ENCODE measurements at places on chromosomes 1 and 21.

GRCh38 chr1:72399807-72400206 is 117.5 kb upstream of the NEGR1 start:
- no peak for DNase-seq

DNA sequence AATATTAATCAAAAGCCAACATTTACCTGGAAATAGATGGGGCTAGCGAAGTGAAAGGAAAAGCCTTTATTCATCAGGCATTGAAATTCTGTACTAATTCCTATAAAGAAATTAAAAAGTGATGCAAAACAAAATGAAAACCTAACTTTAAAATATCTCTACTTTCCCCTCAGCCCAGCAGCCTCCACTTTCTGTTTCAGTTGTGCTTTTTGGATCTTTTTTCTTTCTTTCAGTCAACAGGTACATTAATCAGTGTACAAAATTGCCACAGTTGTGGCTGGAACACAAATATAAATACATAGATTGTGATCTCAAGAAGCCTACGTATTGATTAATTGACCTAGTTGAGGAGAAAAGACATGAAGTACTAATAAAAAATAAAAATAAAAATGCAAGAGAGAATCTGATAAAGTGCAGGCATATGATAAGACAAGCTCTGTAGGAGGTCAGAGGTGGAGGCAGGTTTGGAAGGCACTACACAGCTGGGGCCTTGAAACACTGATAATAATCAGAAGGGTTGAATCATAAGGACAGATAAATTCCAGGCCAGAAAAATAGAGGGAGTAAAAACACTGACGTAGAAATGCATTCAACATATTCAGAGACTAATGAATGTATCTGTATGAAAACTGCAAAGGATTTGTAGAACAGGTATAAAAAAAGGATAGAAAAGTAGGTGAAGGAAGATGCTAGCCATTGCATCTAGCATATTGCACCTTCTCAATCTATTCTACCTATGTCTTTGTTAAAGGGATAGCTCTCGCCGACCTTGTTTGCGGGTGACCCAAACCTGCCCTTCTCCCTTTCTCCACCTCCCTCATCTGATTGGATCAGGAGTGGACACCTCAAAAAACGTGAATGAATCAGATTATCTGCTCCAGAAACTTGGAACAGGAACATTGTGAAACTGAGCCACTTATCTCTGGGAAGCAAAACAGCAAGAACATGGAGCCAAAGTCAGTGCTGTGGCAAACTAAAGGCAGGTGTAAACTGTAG is 607.8 kb upstream of the ADGRL2 start:
- DNase-seq, result no peak

DNA sequence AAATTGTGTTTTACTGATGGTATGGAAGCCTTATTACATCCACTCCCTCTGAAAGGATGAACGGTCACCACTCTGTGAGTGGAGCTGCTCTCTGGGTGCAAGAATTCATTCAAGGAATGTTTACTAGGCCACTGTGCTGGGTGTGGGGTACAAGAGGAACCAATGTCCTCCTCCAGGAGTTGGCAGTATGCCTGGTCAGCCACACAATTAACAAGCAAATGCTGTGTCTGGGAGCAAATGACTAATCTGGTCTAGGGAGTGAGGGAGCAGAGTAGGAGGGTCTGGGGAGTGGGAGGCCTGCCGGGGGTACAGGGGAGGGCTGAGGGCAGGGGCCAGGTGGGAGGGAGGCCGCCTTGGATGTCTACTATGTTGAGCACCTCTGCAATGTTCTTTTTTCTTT is 27.2 kb upstream of the TDRD10 start:
- DNase-seq, result no peak

DNA sequence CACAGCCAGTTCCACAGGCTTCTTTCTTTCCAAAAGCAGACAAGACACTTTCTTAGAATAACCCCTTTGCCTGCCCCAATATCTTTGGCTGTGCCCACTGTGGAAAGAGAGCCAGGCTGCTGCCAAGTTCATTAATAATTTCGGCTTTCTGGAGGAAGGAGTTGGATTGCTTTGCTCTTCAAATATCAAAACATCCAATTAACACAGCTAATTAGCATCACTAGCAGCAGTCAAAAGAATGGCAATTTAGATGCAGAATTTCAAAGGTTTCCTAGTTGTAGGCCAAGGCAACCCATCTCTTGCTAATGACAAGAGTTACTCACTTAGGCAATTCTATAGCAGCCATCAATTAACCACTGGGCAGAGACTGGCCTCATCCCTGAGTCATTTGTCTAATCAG is 91.0 kb upstream of the SPATA6 start:
- no peak for DNase-seq

GRCh38 chr1:56910441-56910985 is 55.3 kb downstream of the C8B start:
- DNase-seq, result no peak

DNA sequence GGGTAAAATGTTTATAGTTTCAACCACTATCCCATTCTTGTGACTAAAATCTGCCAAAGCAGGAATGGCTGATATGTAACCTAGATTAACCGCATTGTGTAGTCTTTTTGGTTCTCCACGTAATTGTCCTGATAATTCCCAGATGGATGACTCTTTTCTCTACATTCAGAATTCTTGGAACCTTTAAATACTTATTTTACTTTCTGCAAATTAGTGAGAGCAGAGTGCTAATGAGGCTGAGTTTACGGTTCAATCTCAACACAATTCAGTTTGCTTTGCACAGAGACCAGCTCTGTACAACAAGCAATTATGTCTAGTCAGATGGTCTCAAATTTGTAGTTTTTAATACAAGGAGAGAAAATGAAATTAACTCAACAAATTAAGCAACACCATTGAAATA is 9.1 kb downstream of the CRB1 start:
- no peak for DNase-seq

- no peak for DNase-seq
Measured at GRCh38 chr1:203839081-203839480, 22.3 kb upstream of the SNRPE start.

DNA sequence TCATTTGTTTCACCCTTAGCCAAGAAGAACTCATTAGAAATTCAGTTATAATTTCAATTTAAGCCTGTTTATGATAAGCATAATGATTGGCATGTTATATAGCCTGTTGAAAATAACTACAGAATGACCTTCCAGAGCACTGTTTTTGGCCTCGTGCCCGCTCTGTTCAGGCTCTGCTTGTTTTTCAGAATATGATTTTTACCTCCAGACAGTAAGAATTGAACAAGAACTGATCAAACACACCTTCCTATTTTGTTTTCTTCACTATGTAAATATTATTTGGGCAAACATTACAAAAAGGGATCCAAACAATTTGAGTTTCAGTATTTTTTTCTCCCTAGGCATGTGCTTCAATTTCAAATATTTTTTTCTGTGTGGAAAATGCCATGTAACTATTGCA is 48.1 kb upstream of the ANGPTL1 start:
- no peak for DNase-seq

DNA sequence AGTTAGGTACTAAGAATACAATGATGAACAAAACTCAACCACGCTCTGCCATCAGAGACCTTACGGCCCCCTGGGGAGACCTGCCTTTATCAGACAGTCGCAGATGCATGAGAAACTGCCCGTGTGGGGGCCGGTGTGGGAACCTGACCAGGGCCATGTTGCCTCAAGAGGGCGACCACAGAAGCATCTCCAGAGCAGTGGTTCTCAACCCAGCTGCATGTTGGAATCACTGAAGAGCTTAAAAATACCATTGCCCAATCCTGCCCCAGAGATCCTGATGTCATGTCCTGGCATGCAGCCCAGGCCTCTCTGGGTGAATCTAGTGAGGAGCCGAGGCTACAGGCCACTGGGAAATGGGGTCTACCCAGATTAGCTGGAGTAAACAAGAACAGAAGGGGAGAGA is 108.7 kb downstream of the PRDM2 start:
- DNase-seq, result no peak

DNA sequence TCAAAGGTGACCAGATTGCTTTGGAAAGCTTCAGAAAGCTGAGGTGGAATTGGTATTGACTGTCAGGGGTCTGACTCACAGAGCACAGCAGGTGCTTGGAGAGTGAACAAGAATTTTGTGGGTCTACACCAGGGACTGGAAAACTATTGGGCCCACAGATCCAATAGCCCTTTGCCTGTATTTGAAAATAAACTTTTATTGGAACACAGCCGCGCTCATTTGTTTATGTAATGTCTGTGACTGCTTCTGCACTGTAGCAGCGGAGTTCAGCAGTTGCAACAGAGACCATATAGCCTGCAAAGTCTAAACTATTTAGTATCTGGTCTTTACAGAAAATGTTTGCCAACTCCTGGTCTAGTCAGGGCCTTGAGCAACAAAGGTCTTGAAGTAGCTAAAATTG is 315.6 kb downstream of the NFIA start:
- DNase-seq, result no peak

DNA sequence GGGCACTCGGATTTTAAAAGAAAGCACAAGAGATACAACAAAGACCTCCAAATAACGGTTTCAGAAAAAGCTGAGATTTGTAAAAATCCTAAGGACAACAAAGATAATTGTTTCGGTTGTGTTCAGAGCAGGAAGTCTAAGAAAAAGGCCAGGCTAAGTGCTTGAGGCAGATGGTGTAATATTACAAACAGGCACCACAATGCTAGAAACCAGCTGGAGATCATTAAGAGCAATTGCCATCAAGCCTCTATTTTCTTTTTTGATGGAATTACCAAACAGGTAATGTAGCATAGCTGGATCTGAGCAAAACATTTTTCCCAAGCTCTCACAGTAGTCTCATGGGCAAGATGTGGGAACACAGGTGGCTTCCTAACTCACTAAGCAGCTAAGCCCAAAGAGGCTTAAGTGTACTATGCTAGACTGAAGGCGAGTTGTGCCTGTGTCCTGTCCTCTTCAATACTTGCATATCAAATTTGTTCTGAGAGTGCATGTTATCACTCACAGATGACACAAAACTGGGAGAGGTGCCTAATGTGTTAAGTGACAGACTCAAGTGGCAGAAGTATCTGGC is 161.6 kb downstream of the GLUL start:
- DNase-seq, result no peak

GRCh38 chr1:65423884-65424572 is 3.6 kb downstream of the LEPR start:
- no peak for DNase-seq

DNA sequence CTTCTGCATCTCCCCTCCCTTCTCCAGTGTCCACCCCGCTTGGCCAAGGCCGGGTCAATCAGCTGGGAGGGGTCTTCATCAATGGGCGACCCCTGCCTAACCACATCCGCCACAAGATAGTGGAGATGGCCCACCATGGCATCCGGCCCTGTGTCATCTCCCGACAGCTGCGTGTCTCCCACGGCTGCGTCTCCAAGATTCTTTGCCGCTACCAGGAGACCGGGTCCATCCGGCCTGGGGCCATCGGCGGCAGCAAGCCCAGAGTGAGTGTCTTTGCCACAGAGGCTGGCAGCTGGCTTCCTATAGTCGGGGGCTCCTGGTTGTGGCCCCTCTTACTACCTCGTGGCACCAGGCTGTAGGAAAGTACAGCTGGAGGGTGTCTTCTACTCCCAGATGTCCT is 3.6 kb downstream of the PAX7 start:
- DNase-seq, result no peak

DNA sequence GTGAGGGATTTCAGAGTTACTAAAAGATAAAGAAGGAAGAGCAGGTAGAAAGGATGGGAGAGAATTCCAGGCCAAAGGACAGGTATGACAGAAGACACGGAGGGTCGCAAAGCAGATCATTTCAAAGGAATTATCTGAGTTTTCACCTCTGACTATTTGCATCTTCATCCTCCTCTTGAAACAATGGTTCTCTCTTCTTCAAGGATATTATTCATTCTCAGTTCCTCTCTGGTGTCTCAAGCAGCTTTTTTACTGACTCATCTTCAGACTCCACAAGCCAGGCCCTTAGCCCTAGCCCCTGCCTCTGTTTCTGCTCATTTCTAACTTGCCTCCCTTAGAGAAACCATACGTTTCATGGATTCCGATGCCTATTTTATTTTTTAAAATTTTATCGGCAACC is 15.0 kb downstream of the DDX59 start:
- DNase-seq, result no peak

- DNase-seq, result no peak
Measured at GRCh38 chr1:4564051-4564450, 90.4 kb upstream of the AJAP1 start.

DNA sequence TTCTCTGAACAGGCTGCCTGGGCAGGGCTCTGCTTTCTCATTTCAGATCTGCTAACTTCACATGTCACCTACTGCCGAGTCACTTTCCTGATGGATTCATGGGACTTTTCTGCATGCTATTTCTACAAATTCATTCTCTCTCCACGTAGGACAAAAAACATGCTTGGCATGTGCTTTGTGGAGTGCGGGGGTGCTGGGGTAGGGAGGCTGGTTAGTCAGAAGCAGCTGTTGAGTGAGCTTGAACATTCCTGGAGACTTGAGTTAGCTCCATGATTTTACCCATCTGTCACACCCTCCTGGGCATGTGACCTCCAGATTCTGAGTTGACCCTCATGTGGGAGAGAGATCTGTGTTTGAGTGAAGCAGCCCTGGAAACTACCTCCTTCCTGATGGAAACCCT is 71.4 kb downstream of the UCK2 start:
- DNase-seq, result no peak

DNA sequence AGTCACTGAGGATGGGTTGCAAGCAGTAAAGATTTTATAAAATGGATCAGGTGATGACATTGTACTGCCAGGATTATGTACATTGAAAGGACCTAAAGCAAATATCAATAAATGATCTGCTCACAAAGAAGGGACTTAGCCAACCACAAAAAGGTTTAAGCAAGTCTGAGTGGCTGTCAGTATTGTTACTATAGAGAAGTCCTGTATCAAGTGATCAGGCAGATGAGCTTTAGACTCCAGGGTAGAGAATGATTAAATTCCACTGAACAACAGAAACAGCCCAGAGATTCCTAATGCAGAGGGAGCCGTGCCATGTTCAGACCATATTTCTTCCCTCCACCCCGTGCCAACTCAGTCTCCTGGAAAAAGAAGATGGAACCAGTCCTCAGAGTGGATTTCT is 138.9 kb downstream of the SETD4 start:
- no peak for DNase-seq

DNA sequence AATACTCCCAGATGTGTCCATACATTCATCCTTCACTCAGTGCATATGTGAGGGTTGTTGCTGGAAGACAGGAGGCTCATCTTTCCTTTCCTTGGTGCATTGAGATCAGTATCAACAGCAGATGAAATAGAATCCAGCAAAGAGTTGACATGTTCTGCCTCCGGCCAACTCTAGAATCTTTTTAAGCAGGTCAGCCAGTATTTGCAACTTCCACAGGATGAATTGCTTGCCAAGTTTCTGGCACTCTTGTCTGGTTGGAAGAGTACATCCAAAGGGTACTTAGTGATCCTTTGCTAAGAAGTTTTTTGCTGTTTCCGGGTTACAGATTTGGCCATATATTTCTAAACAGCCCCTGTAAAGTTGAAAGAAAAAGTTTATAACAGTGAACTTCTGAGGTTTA is 21.1 kb downstream of the SYNC start:
- DNase-seq, result no peak

GRCh38 chr1:51238034-51238403 is 1.9 kb downstream of the RNF11 start:
- DNase-seq, result no peak

Data from stimulated activated CD8-positive, alpha-beta memory T cell treated with anti-CD3 and anti-CD28 coated beads, Interleukin-7, amount 100 ng/mL, for 1 hour (primary cell).